Endothelial cell (in vitro differentiated cells): ENCODE measurements at places on chromosomes 6 and 20. TPM values are rescaled to one million over a fixed set of nuclear protein-coding genes. Genes with fewer than 3 reads are reported as not detected.

DNA sequence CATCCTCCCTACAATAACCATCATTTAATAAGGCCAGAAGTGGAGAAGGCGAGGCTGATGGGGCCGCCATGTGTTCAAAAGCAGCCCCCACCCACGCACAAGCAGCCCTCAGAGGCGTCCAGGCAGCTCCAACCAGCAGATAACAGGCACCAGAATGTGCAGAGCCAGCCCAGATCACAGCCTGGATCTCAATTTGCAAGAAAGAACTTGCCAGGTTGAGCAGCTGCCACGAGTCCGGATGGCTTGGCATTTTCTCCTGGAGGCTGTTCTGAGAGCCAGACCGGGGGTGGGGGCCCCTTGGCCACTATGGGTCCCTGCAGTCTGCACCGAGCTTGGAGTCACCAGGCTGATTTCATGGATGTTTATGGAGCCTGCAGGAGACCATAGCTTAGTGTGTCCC, 338.1 kb downstream of the PREX1 start:
- DNase-seq = no peak
- H3K27ac ChIP-seq = no peak overlapping the region
- no peak overlapping the region for H3K4me3 ChIP-seq
- peaks cover 7% of the 10 kb centered on the region for H3K4me1 ChIP-seq
- H3K36me3 ChIP-seq = no peaks in the 10 kb centered on the region

GRCh38 chr6:31580807-31581433, 1.3 kb downstream of the LTB start:
- DNase-seq = peak; percentile 89
- peaks cover 15% of the 10 kb centered on the region for H3K4me1 ChIP-seq
- H3K27me3 ChIP-seq = peaks cover 11% of the 10 kb centered on the region
- H3K36me3 ChIP-seq = no peaks in the 10 kb centered on the region

Gene MDFI
- total RNA-seq = 285 TPM

- no peaks in the 10 kb centered on the region for H3K36me3 ChIP-seq
- H3K4me3 ChIP-seq = no peak overlapping the region
- no peak overlapping the region for H3K27ac ChIP-seq
- H3K4me1 ChIP-seq = peaks cover 5% of the 10 kb centered on the region
- no peak for DNase-seq
- H3K27me3 ChIP-seq = peaks cover 5% of the 10 kb centered on the region
Observed at GRCh38 chr20:62367633-62368391, 700 bp upstream of the LAMA5 start.

DNA sequence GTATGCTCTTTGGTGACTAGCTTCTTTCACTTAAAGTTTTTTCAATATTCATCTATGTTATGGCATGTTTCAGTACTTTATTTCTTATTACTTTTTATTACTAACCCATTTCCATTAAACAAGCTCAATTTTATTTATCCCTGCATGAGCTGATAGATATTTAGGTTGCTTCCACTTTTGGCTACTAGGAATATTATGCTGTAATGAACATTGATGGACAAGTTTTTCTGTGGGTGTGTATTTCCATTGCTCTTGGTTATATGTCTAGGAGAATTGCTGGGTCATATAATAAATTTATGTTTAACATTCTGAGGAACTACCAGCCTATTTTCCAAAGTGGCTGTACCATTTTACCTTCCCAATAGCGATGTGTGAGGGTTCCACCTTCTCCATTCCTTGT, 69.9 kb downstream of the ZBTB2 start:
- H3K4me3 ChIP-seq = no peak overlapping the region
- DNase-seq = no peak
- H3K36me3 ChIP-seq = peaks cover 19% of the 10 kb centered on the region
- H3K4me1 ChIP-seq = peaks cover 20% of the 10 kb centered on the region
- H3K27me3 ChIP-seq = peaks cover 5% of the 10 kb centered on the region

DNA sequence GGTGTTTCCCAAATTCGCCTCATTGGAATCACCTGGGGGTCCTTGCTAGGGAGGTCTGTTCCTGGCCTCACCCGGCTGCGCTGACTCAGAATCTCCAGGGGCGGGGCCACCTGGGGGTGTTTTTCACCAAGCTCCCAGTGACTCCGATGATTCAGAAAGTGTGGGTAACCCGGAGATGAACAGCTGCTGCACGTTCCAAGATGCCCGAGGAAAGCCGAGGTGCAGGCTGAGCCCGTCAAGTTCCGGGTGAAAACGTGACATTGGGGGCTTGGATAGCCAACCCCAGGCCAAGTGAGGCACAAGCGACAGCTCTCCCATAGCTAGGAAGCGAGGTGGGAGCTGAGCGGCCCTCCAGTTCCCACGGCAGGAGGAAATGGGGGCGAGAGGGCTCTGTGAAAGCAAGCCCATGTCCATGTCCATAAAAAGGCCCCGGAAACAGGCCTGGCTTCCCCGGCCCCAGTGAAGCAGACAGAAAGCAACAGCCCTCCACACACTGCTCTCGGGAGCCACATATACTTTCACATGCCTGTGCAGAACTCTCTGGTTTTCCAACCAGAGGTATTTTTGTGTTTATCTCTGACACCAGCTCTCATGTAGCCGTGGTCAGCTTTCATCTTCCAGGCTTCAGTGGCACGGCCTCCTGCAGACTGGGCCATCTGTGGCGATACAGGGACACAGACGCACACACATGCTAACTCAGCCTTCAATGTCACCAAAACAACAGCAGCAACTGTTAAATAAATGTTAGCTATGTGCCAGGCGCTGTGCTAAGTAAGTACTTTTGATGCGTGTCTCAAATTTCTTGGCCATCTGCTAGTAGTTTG, 90.7 kb upstream of the CCDC28A start:
- H3K4me1 ChIP-seq = peaks cover 31% of the 10 kb centered on the region
- H3K27me3 ChIP-seq = no peaks in the 10 kb centered on the region
- no peaks in the 10 kb centered on the region for H3K36me3 ChIP-seq
- no peak overlapping the region for H3K27ac ChIP-seq

DNA sequence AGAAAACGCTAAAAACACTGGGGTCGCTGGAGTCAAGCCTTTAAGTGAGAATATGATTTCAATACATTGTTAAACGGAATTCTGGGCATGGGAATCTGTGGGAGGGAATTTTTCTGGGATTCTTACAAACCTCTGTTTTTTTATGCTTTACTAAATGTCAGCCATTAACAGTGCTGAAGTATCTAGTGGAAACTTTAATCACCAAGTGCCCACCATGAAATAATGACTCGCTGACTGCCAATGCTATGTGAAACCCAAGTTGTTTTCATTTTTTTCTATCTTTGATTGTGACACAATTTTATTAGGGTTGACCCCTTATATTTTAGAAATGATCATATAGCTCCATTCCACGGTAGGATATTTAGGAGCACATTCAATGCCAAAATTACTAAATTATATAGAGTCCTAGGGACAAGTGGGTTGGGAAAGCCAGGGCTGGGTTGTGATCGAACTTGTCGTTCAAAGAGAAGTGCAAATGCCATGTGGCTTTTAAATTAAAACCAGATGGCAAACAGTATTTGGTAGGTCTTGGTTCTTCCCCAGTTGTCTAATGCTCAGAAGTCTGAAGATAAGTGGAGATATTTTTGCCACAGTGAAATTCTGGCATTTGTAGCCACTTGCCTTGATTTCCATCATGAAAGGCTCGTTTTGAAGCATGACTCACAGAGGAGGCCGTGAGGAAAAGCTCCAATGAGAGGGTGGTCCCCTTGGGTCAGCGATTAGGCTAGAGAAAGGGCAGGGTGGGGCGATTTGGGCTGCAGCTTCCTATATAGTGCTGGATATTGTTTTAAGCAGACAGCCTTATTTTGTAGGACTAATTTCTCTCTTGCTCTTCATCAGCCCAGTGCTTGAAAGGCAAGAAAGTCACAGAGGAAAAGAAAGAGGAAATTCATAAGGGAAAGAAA, 254.4 kb upstream of the JAG1 start:
- no peak overlapping the region for H3K27ac ChIP-seq
- peaks cover 2% of the 10 kb centered on the region for H3K27me3 ChIP-seq
- H3K36me3 ChIP-seq = no peaks in the 10 kb centered on the region
- no peak overlapping the region for H3K4me3 ChIP-seq
- no peak for DNase-seq

DNA sequence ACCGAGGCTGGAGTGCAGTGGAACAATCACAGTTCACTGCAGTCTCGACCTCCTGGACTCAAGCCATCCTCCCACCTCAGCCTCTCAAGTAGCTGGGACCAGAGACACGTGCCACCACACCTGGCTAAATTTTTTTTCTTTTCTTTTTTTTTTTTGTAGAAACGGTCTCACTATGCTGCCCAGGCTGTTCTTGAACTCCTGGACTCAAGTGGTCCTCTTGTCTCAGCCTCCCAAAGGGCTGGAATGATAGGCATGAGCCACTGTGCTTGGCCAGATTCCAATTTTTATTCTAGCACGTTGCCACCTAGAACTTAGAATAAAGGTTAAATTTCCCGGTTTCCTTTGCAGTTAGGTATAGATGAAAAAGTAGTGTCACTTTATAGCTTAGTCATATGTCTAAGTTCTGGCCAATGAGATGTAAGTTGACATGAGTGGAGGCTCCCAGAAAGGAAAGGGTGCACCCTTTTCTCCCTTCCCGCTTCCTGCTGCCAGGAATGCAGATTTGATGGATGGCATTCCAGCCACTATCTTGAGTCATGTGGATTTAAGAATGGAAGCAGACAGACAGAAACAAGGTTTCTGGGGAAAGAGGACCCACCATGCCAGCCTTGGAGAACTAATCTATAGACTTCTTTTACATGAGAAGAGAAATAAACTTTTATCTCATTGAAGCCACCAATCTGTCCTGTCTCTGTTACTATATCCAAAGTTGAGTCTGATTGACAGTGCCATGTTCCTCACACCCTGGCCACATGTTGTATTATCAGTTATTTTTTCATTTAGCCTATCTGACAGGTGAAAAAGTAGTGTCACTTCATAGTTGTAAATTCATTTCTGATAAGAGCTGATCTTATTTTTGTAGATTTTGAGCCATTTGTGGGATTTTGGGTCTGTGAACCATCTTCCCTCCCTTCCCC, 60.6 kb upstream of the NCOA3 start:
- no peaks in the 10 kb centered on the region for H3K27me3 ChIP-seq
- no peak overlapping the region for H3K4me3 ChIP-seq
- no peaks in the 10 kb centered on the region for H3K4me1 ChIP-seq
- DNase-seq = no peak
- H3K27ac ChIP-seq = no peak overlapping the region

Gene OSER1
- total RNA-seq = 28.2 TPM

- no peak overlapping the region for H3K27ac ChIP-seq
- H3K4me3 ChIP-seq = no peak overlapping the region
- H3K4me1 ChIP-seq = peaks cover 52% of the 10 kb centered on the region
- DNase-seq = no peak
- H3K36me3 ChIP-seq = no peaks in the 10 kb centered on the region
- H3K27me3 ChIP-seq = peaks cover 2% of the 10 kb centered on the region
Observed at GRCh38 chr20:25040438-25040831, 17.5 kb downstream of the ACSS1 start.

DNA sequence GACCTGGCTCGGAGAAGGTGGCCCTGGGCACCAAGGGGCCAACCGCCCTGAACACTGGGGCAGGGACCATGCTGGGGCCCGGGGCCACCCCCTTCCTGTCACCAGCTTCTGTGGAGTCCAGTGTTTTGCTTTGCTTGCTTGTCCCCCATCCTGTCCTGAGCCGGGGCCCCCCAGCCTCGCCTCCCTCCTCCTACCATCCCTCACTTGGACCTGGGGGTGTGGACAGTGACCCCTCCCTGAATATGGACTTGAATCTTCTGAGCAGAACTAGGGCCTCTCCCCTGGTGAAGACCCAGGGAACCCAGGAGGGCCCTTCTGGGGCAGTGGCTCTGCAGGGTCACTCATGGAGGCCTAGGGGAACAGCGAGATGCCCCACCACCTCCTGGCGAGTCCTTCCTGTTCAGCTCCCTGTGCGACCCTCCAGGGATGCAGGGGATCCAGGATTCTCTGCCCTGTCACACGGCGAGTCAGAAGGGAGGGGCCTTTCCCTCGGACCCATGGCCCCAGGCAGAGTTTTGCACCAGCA, 41.6 kb downstream of the VSTM2L start:
- H3K4me3 ChIP-seq = no peak overlapping the region
- H3K27ac ChIP-seq = no peak overlapping the region
- no peak for DNase-seq
- no peaks in the 10 kb centered on the region for H3K4me1 ChIP-seq
- peaks cover 6% of the 10 kb centered on the region for H3K36me3 ChIP-seq

Gene PDYN
- not detected for total RNA-seq

GRCh38 chr6:38982470-38982869, 66.1 kb upstream of the GLP1R start:
- H3K27me3 ChIP-seq = peaks cover 2% of the 10 kb centered on the region
- H3K36me3 ChIP-seq = no peaks in the 10 kb centered on the region
- H3K4me1 ChIP-seq = no peaks in the 10 kb centered on the region
- no peak for DNase-seq

- peaks cover 5% of the 10 kb centered on the region for H3K4me1 ChIP-seq
- peaks cover 3% of the 10 kb centered on the region for H3K36me3 ChIP-seq
- no peak for DNase-seq
- no peaks in the 10 kb centered on the region for H3K27me3 ChIP-seq
- no peak overlapping the region for H3K4me3 ChIP-seq
Observed at GRCh38 chr20:35788796-35789195, 17.0 kb downstream of the PHF20 start.

DNA sequence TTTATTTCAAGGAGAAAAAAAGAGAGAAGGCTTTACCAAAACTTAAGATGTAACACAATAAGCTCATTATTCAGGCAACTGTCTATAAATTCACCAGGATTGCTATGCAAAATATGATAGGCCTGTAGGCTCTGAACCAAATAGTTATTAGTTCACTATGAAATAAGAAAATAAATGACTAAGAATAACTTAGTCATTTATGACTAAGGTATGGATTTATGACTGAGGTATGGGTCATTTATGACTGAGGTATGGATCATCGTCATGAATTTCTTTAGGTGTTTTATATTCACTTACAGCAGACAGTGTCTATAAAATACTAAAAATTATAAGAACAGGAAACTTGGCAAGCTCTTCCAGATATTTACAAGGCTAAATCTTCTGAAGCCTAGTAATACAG, 52.1 kb upstream of the SNX9 start:
- H3K36me3 ChIP-seq = peaks cover 13% of the 10 kb centered on the region
- H3K4me1 ChIP-seq = peaks cover 26% of the 10 kb centered on the region
- DNase-seq = no peak
- no peak overlapping the region for H3K4me3 ChIP-seq
- peaks cover 14% of the 10 kb centered on the region for H3K27me3 ChIP-seq

GRCh38 chr6:144644776-144645175, 359.6 kb downstream of the UTRN start:
- H3K4me3 ChIP-seq = no peak overlapping the region
- H3K27me3 ChIP-seq = no peaks in the 10 kb centered on the region

DNA sequence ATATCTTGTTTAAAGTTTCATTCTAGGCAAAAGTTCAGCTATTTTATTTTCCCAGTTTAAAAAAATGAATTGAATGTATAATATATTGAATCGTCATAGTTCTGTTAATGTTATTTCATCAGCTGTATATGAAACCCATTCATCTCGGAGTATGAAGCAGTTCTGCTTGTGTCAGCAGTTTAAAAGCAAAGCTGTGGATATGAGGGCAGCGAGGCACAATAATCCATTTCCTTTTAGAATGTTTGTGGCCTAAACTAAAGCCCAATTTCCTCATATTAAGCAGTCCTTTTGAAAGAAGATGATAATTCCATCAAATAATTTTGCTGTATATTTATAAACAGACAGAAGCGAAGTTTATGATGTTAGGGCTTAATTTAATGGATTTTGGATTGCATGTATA, 300.1 kb downstream of the SAMD5 start:
- no peak for DNase-seq
- H3K27me3 ChIP-seq = peaks cover 2% of the 10 kb centered on the region
- no peak overlapping the region for H3K27ac ChIP-seq
- no peak overlapping the region for H3K4me3 ChIP-seq
- H3K36me3 ChIP-seq = peaks cover 5% of the 10 kb centered on the region

Gene OR2H1
- not detected for total RNA-seq

- no peaks in the 10 kb centered on the region for H3K36me3 ChIP-seq
- no peak overlapping the region for H3K4me3 ChIP-seq
- no peaks in the 10 kb centered on the region for H3K27me3 ChIP-seq
- no peaks in the 10 kb centered on the region for H3K4me1 ChIP-seq
- H3K27ac ChIP-seq = no peak overlapping the region
Observed at GRCh38 chr6:102582569-102582968, 1189.1 kb downstream of the GRIK2 start.

Gene NKX2-4
- total RNA-seq = not detected
